ENCODE measurements at places on chromosomes 4 and X. TPM values are rescaled to one million over a fixed set of nuclear protein-coding genes. Genes with fewer than 3 reads are reported as not detected.

- H3K27me3 ChIP-seq: peaks cover 39% of the 10 kb centered on the region
- H3K4me1 ChIP-seq: peaks cover 3% of the 10 kb centered on the region
- no peak overlapping the region for H3K27ac ChIP-seq
- DNase-seq: no peak
- H3K36me3 ChIP-seq: no peaks in the 10 kb centered on the region
- H3K4me3 ChIP-seq: no peak overlapping the region
Measured at GRCh38 chr4:815464-816146, 10.3 kb downstream of the CPLX1 start.

GRCh38 chr4:37279121-37279520, 34.6 kb downstream of the NWD2 start:
- no peak overlapping the region for H3K4me3 ChIP-seq
- no peaks in the 10 kb centered on the region for H3K27me3 ChIP-seq

- H3K36me3 ChIP-seq: peaks cover 27% of the 10 kb centered on the region
- H3K4me1 ChIP-seq: no peaks in the 10 kb centered on the region
- peak overlapping the region; percentile 50 for H3K27ac ChIP-seq
- DNase-seq: no peak
Measured at GRCh38 chr4:67456577-67457196, 88.6 kb downstream of the CENPC start.

DNA sequence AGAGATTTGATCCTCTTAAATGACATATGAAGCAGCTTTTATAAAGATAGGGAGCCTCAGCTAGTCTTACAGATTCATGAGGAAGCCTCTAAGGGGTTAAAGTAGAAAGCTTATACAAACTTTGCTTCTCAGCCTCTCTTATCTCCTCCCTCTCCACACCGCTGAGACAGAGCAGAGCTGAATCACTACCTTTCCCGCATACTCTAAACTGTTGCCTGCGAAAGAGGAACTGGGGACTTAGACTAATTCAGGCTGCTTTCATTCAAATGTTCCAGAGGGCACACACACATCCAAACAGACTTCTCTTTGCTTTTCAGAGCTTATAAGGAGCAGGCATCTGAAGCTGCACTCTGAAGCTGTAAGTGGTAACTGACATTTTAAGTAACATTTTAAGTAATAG, at the start of gene SERTM2:
Gene SERTM2 (plus strand): TSS at position 169 of the 400 bp plus-strand sequence. CDS start 7,213 bp downstream, outside the sequence.
- no peaks in the 10 kb centered on the region for H3K4me1 ChIP-seq
- no peaks in the 10 kb centered on the region for H3K27me3 ChIP-seq
- H3K36me3 ChIP-seq: no peaks in the 10 kb centered on the region
- H3K4me3 ChIP-seq: no peak within 1 kb of the TSS
- peak; percentile 5 for DNase-seq
- no peak within 1 kb of the TSS for H3K27ac ChIP-seq

GRCh38 chr4:10026485-10026884, 5.2 kb upstream of the SLC2A9 start:
- peaks cover 41% of the 10 kb centered on the region for H3K27me3 ChIP-seq
- H3K4me1 ChIP-seq: no peaks in the 10 kb centered on the region
- H3K27ac ChIP-seq: no peak overlapping the region
- no peaks in the 10 kb centered on the region for H3K36me3 ChIP-seq
- no peak overlapping the region for H3K4me3 ChIP-seq

DNA sequence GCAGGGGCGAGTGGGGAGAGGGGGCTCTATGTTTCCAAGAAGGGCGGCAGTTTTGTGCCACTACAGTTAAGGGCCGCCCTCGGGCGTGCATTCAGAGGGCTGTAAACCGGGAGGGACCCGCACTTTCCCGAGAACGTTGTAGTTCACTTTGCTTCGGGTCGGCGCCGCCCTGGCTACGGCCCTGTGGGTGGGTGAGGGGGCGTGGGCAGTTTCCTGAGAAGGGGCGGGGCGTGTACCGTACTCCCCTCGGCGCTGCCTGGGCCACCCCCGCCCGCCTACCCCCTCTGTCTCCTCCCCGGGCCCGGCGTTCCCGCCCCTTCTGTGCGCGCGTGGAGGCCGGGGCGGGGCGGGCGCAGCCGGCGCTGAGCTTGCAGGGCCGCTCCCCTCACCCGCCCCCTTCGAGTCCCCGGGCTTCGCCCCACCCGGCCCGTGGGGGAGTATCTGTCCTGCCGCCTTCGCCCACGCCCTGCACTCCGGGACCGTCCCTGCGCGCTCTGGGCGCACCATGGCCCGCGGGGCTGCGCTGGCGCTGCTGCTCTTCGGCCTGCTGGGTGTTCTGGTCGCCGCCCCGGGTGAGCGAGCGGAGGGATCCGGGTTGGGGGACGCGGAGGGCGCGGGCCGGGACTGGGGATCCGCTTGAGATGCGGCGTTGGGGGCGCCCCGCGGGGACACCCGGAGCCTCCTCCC, at the start of gene CD99:
Gene CD99 (plus strand): TSS at position 440 of the 687 bp plus-strand sequence. CDS start 66 bp downstream, at position 506.
- peak; percentile 91 for DNase-seq
- no peaks in the 10 kb centered on the region for H3K36me3 ChIP-seq
- peaks cover 5% of the 10 kb centered on the region for H3K4me1 ChIP-seq
- H3K27ac ChIP-seq: peak within 1 kb of the TSS; percentile 57

DNA sequence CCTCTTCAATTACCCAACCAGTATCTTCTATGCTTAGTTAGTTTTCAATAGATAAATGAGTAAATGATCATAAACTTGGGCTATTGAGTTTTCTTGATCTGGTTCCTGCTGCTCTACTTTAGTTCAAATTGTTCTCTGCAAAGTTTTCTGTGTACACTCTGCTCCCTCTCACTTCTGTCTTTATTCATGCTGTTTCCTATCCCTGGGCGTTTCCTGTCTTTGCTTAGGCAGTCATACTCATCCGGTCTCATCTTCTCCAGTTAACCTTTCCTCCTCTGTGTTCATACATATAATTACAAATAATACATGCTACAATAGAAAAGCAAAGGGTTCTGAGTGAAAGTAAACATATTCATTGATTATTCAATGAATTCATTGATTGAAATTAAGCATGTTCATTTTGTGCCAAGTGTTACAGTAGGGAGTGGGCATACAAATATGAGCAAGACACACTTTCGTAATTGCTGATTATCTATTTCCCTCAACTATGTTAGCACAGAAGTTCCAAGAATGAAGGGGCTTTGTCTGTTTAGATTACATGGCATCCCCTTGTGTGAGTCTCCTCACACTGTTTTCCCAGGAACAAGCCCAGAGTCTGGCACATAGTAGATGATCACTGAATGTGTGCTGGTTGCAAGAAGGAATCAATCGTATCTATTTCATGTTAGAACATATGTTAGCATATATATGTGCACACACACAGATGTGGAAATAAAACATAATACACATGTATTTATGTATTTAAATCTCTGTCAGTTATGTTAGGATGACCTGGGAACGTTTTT, 1.1 kb downstream of the RAB39B start:
- H3K27ac ChIP-seq: no peak overlapping the region
- no peaks in the 10 kb centered on the region for H3K36me3 ChIP-seq
- H3K4me1 ChIP-seq: no peaks in the 10 kb centered on the region
- no peaks in the 10 kb centered on the region for H3K27me3 ChIP-seq
- no peak overlapping the region for H3K4me3 ChIP-seq

DNA sequence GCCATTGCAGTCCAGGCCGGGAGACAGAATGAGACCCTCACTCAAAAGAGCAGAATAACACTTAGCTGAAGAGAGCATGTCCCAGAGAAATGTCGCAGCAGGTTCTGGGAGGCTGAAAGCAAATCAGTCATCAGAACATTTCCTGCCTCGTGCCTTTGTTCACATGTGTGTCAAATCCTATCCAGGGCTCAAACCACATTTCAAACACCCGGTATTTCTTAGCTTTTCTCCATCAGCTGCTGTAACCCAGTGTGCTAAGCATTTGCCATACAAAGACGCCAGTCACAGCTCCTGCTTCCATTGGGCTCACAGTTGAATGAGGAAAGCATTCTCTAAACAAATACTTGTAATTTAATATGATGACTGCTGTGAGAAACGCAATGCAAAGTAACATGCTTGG, 6.0 kb downstream of the PALLD start:
- no peak for DNase-seq
- H3K4me3 ChIP-seq: no peak overlapping the region
- no peak overlapping the region for H3K27ac ChIP-seq

DNA sequence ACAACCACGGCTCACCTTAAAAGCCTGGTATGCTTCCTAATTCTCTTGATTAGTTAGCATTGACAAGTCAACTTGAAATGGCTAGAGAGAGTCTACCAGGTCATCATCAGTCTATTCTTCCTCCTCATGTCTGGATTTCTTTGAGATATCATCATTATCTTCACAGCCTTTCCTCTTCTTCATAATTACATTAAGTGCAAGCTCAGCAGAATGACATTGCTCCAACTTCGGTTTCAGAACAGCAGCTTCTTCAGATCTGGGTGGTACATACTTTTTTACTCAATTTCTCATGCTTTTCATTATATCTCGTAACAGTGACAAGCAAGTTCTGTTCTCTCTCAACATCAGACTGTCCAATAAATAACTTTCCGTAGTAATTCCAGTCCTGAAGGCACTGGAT, 337.5 kb upstream of the TENM3 start:
- no peaks in the 10 kb centered on the region for H3K27me3 ChIP-seq
- H3K36me3 ChIP-seq: no peaks in the 10 kb centered on the region
- H3K27ac ChIP-seq: no peak overlapping the region
- H3K4me1 ChIP-seq: no peaks in the 10 kb centered on the region

DNA sequence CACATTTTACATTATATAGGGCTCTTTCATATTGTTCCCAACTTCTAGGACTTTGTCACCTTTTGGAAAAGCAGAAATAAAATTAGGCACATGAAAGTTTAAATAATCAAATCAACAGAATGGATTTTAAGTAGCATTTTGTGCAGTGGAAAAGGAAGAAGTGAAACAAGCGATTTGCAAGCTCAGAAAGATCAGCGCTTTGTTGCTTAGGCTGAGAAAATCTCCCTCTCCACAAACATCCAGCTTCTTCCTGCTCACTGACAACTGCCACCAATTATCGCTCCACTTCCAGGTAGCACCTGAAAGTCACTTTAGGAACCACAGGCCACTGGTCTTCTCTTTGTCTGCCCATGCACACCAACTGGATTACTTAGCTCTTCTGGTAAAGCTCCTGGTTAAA, 2.0 kb upstream of the PDK3 start:
- peaks cover 11% of the 10 kb centered on the region for H3K27me3 ChIP-seq
- H3K4me3 ChIP-seq: no peak overlapping the region
- no peak overlapping the region for H3K27ac ChIP-seq
- DNase-seq: no peak
- no peaks in the 10 kb centered on the region for H3K36me3 ChIP-seq

DNA sequence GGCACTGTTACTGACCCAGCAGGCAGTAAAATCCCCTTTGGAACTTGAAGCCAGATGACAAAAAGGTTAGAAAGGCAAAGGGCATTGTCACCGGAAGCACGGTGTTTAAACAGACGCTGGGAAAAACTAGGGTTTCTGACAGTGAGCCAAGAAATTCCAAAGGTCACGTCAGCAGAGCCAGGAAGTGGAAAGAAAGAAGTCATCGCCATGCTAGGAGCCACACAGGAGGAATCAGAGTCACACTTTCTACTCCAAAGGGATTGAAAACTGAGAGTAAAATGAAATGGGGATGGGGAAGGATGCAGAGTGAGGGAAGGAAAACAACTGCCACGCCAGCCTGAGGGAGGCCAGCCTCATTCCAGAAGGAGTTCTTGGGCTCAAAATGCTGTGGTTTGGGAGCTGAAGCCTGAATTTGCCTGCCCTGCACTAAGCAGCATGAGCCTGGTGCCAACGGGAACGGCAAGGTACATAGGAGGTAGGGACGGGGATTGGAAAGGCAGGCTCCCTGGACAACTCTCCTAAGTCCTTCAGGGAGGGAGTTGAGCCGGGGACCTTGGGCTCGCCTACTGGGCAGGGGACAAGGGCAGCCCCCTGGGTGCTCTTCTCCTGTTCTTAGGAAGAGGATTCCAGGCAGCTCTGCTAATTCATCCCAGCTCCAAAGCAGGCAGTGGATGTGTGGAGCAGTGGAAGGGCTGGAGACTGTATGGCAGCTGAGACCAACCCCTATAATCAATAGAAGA, 66.8 kb downstream of the SOWAHB start:
- DNase-seq: no peak
- no peaks in the 10 kb centered on the region for H3K36me3 ChIP-seq
- no peak overlapping the region for H3K27ac ChIP-seq
- H3K4me1 ChIP-seq: no peaks in the 10 kb centered on the region

DNA sequence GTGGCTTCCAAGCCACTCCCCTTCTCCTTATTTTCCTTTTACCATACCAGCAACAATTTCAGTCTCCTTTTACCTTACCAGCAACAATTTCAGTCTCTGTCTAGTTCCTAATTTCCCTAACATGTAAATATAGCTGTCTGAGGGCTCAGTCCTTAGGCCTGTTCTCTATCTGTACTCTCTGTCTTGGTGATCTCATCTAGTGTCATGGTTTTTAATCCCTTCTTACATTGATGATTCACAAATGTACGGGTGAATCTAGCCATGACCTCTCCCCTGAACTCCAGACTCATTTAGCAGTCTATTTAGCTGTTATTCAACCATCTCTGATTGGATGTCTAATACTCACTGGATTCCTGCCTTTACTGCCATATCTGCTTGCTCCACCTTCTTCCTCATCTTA, 7.2 kb downstream of the IL15 start:
- H3K27me3 ChIP-seq: no peaks in the 10 kb centered on the region
- DNase-seq: no peak
- no peak overlapping the region for H3K27ac ChIP-seq
- H3K4me1 ChIP-seq: no peaks in the 10 kb centered on the region

The TEX11 gene
- total RNA-seq: 0.31 TPM

The AVPR2 gene
- total RNA-seq: not detected

The SRPK3 gene
- 0.04 TPM for total RNA-seq

The TECRL gene
- not detected for total RNA-seq

The TLR3 gene
- not detected for total RNA-seq

All from K562 (cell line).